ENCODE measurements at places on chromosomes 4 and X.
A peak's percentile ranks its signal among the peaks of the same experiment; 100 is the strongest.

GRCh38 chrX:53481093-53481492 lies 46.9 kb upstream of the HSD17B10 start:
- no peak for DNase-seq

GRCh38 chr4:185165605-185166063 lies 22.6 kb downstream of the SLC25A4 start:
- DNase-seq: no peak

DNA sequence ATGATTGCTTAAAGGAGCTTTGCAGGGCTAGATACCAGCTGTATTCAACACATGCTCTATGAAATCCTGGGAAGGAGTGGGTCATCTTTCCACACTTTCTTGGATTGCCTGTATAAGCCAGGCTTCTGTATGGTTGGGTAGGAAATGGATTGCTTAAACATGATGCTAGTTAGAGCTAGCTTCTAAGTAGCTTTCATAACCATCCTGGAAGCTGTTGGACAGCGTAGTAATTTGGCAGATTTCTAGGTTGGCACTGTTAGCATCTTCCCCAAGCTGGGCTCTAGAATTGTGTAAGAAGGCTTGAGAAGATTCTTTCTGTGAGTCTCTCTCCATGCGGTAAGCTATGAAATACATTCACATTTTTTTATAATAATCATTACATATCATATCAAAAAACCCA lies 127.3 kb downstream of the LINC00632 start:
- DNase-seq: no peak

- DNase-seq: peak; percentile 89
Observed at GRCh38 chr4:52051615-52052474, 741 bp downstream of the SPATA18 start.

DNA sequence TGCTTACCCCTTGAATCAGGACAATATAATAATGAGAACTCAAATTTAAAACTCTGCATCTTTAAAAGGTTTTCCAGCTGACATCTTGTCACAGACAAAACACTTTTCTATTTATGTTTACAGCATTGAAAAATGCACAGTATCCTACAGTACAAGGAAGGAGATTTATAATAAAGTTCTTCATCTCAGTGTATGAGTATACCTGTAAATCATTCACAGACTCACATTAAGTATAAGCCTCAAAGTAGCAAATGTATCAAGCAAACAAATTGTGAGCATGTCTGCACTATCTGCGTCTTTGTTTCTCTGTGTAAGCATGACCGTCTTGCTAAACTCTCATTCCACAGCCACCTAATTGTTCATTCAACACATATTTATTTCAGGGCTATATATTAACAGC lies 52.8 kb downstream of the PPP1R2C start:
- no peak for DNase-seq

Data from glutamatergic neuron (in vitro differentiated cells).